CD4-positive, CD25-positive, alpha-beta regulatory T cell (primary cell): ENCODE measurements at places on chromosomes 7 and 10. TPM values are rescaled to one million over a fixed set of nuclear protein-coding genes. Genes with fewer than 3 reads are reported as not detected.
A peak's percentile ranks its signal among the peaks of the same experiment; 100 is the strongest.

DNA sequence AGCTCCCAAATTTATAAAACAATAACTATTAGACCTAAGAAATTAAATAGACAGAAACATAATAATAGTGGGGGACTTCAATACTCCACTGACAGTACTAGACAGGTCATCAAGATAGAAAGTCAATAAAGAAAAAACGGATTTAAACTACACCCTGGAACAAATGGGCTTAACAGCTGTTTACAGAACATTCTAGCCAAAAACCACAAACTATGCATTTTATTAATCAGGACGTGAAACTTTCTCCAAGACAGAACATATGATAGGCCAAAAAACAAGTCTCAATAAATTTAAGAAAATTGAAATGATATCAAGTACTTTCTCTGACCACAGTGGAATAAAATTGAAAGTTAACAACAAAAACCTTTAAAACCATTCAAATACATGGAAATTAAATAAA lies 46.4 kb downstream of the ZNF680 start:
- peaks cover 6% of the 10 kb centered on the region for H3K36me3 ChIP-seq
- DNase-seq, result no peak
- no peaks in the 10 kb centered on the region for H3K27me3 ChIP-seq
- no peak overlapping the region for H3K4me3 ChIP-seq
- no peak overlapping the region for H3K27ac ChIP-seq

DNA sequence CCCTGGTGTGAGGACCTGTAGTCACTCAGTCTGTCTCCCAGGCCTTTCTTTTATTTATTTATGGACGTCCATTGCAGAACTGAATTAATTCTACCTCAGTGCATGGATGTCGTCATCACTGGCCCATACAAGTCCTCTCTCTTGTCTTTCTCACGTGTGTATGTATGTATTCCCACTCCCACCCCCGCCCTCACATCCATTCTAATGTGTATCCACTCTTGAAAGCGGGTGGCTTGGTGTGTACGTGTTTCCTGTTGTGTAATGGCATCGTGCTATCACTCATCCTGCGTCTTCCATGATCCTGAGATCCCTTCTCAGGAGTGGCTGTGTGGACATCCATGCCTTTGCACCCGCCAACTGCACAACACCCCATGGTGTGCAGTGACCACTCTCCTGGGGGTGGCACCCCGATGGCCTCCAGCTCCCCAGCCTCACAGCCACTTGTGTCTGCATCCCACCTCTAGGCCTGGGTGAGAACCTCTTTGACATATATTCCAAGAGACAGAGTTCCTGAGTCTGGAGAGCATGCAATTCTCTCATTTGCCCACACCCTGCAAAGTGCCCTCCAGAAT lies 3.0 kb upstream of the AOC1 start:
- H3K27ac ChIP-seq, result no peak overlapping the region
- H3K27me3 ChIP-seq, result peaks cover 12% of the 10 kb centered on the region
- no peak for DNase-seq
- no peak overlapping the region for H3K4me3 ChIP-seq

DNA sequence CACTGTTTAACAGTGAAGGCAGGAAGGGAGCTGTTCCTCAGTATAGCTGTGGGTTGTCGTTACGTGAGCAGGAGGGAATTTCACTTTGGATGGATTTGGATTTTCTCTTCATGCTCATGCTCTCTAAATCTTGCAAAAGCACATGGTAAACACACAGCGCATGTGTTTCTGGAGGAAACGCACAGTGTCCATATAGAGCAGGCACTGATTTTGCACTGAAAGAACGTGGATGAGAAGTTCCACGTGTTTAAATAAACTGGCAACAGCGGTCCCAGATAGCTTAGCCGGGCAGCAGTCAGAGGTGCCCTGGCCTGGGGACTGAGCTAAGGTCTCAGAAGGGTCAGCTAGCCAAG lies 188.6 kb downstream of the MGMT start:
- no peaks in the 10 kb centered on the region for H3K36me3 ChIP-seq
- H3K27me3 ChIP-seq, result no peaks in the 10 kb centered on the region
- H3K27ac ChIP-seq, result no peak overlapping the region

- no peaks in the 10 kb centered on the region for H3K27me3 ChIP-seq
- no peak overlapping the region for H3K4me3 ChIP-seq
- H3K4me1 ChIP-seq, result no peaks in the 10 kb centered on the region
Observed at GRCh38 chr7:117597755-117598154, 117.9 kb downstream of the CFTR start.

DNA sequence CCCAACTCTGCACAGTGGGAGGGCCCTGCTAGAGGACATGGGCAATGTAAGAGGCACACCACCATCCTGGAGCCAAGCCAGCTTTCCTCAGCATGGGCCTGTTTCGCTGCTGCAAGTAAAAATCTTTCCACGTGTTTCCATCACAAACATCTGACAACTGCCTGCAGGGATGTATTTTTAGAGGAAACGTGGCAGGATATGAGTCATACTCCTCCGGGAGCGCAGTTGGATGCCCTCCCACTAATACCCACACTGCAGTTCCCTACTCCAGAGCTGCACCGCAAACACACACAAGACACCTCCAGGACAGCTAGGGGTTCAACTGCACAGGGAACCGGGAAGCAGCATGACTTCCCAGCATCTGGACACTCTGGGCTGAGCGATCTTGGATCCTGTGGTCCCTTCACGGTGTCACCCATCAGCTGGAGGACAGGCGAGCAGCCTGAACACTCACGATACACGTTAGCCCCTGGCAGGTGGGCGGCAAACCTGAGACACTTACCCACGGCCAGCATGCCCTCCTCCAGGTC lies 26.1 kb downstream of the PLAC9 start:
- H3K27ac ChIP-seq, result no peak overlapping the region
- no peaks in the 10 kb centered on the region for H3K27me3 ChIP-seq
- peaks cover 98% of the 10 kb centered on the region for H3K36me3 ChIP-seq
- H3K4me1 ChIP-seq, result no peaks in the 10 kb centered on the region
- no peak for DNase-seq

TMEM225B gene
- 1.1 TPM for total RNA-seq

CCDC172 gene
- total RNA-seq, result not detected

- peaks cover 63% of the 10 kb centered on the region for H3K36me3 ChIP-seq
- DNase-seq, result no peak
- H3K4me1 ChIP-seq, result peaks cover 6% of the 10 kb centered on the region
Observed at GRCh38 chr10:119932631-119933030, 40.1 kb downstream of the SEC23IP start.

DNA sequence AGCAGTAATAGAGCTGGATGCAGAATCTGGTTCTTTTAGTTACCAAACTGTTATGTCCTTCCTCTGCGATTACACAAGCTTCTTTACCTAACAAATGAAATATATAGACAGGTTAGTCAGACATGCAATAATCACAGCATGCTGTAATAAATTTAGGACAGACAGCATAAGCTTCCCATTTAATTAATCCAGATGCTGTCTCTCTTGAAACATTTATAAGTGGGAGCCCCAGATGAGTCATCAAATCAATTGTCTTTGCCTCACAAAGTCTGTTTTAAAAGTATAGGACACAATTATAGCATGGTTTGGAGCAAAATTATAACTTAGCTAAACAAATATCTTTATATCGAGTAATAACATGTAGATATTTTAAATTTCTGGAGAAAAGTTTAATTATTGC lies 1.6 kb downstream of the CDNF start:
- DNase-seq, result no peak
- no peak overlapping the region for H3K27ac ChIP-seq
- peaks cover 22% of the 10 kb centered on the region for H3K4me1 ChIP-seq
- H3K27me3 ChIP-seq, result no peaks in the 10 kb centered on the region
- H3K4me3 ChIP-seq, result no peak overlapping the region

DNA sequence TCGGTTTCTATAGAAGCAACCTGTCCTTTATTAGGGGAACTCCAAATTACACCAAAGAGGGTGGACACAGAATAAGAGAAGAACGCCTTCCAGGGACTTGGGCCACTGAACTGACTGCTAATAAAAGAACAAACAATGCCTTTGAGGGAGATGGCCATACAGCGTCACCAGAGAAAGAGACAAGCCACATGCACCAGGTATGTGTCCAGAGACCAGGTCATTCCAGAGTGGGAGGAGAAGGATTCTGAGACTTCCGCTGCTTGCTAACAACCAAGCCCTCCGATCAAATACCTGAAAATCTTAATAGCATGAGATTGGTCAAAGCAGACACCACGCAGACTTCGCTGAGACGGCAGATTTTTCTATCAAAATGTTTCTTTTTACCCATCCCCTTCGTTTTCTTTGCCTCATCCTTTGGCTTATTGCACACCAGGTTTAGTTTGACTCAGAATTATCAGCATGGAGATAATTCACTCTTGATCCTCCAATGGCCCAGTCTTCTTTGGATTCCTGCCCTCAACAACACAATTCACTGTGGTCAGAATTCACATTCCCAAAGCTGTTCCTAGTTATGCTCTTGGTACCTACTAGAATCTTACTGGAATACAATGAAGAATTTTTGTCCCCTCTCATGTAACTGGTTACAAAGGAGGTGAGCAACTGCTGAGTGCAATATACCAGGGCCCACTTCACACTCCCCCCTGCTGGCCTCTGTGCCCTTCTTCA lies 87.4 kb upstream of the DDC start:
- H3K27me3 ChIP-seq, result peaks cover 4% of the 10 kb centered on the region
- H3K36me3 ChIP-seq, result no peaks in the 10 kb centered on the region
- H3K4me3 ChIP-seq, result no peak overlapping the region
- H3K4me1 ChIP-seq, result no peaks in the 10 kb centered on the region
- no peak for DNase-seq
- no peak overlapping the region for H3K27ac ChIP-seq

ARID5B gene
- total RNA-seq, result 169 TPM

GRCh38 chr7:77262316-77262715 lies 62.7 kb upstream of the FGL2 start:
- DNase-seq, result no peak
- H3K36me3 ChIP-seq, result no peaks in the 10 kb centered on the region
- H3K27ac ChIP-seq, result no peak overlapping the region
- H3K4me3 ChIP-seq, result no peak overlapping the region

DNA sequence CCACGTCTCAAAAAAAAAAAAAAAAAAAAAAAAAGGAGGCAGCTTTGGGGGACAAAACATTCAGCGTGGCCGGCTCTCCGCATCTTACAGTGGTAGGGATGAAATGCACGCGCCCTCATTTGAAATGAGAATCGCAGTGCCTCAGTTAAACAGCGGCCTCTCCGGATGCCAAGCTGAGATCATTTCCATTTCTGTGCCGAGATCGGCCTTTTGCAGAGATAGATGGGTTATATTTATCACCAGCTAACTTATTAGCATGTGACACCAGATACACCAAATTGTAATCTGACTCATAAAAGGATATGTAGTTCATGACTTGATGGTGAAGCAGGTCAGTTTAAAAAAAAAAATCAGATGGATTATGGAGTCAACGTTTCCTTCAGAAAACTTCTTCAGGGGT lies 138.7 kb downstream of the CUX1 start:
- no peaks in the 10 kb centered on the region for H3K4me1 ChIP-seq
- no peak for DNase-seq
- H3K36me3 ChIP-seq, result no peaks in the 10 kb centered on the region
- H3K27me3 ChIP-seq, result no peaks in the 10 kb centered on the region
- no peak overlapping the region for H3K4me3 ChIP-seq
- no peak overlapping the region for H3K27ac ChIP-seq

DNA sequence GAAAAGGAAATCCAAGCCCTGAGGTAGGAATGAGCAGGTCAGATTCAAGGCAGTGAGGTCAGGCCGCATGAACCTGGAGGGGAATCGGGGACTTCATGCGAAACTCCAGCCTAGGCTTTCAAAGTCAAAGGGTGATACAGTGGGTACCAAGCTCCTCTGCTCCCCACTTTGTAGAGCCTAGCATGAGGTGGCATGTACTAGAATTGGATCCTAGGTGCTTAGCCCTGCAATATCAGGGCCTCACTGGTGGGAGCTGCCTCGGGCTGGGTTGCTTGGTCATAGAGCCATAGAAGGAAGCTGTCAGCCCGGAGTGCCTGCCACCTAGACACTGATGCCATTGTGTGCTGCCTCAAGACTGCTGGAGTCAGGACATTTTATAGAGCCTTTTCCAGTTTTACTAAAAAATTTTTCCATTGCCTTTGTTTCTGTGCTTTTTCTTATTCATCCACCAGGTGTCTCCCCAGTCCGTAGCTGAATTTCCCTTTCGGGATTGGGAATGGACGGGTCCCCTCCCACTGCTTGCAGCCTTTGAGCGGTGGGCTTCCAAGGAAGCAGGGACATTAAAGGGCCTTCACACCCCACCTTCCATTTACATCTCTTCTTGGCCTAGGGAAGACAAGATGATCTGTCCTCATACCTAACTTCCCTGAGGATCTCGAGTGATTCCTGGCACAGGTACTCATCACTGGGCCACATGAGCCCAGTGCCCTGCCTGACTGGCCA lies 5.5 kb upstream of the LZTS2 start:
- H3K27ac ChIP-seq, result no peak overlapping the region
- H3K4me1 ChIP-seq, result peaks cover 32% of the 10 kb centered on the region
- peaks cover 24% of the 10 kb centered on the region for H3K36me3 ChIP-seq
- no peak overlapping the region for H3K4me3 ChIP-seq
- DNase-seq, result no peak
- H3K27me3 ChIP-seq, result no peaks in the 10 kb centered on the region

- no peaks in the 10 kb centered on the region for H3K27me3 ChIP-seq
- H3K27ac ChIP-seq, result no peak overlapping the region
- no peak for DNase-seq
- no peaks in the 10 kb centered on the region for H3K4me1 ChIP-seq
- no peak overlapping the region for H3K4me3 ChIP-seq
Observed at GRCh38 chr10:123103944-123104343, 31.8 kb upstream of the HMX3 start.

C10orf67 gene
- 0.49 TPM for total RNA-seq

DNA sequence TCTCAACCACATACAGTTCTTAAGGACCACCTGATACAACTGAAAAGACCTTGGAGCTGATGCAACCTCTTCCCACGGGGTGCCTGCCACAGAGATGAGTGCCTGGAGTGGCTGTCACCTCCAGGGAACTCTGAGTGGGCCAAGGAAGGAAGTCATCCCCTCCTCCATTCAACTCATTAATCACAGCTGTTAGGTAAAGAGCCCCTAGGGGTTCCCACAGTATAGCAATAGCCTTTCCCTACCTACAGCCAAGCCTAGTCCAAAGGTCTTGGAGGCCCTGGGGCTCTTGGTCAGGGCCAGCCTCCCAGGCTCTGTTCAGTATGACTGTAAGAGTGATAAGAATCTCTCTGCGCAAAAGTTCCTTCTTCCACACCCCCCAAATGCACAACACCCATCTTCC lies 70.4 kb upstream of the NFE2L3 start:
- no peak overlapping the region for H3K27ac ChIP-seq
- peaks cover 4% of the 10 kb centered on the region for H3K4me1 ChIP-seq
- no peak for DNase-seq
- peaks cover 38% of the 10 kb centered on the region for H3K27me3 ChIP-seq

GRCh38 chr7:157432541-157432956 lies 95.7 kb downstream of the DNAJB6 start:
- no peak overlapping the region for H3K27ac ChIP-seq
- H3K4me1 ChIP-seq, result peaks cover 8% of the 10 kb centered on the region
- peak; percentile 30 for DNase-seq
- no peaks in the 10 kb centered on the region for H3K36me3 ChIP-seq
- no peaks in the 10 kb centered on the region for H3K27me3 ChIP-seq

CYP2C9 gene
- total RNA-seq, result not detected

CHCHD2 gene
- total RNA-seq, result 243 TPM

RNF32 gene
- total RNA-seq, result 0.81 TPM

- DNase-seq, result no peak
- no peaks in the 10 kb centered on the region for H3K27me3 ChIP-seq
- H3K4me3 ChIP-seq, result no peak overlapping the region
- H3K27ac ChIP-seq, result no peak overlapping the region
- peaks cover 3% of the 10 kb centered on the region for H3K36me3 ChIP-seq
Observed at GRCh38 chr10:101878869-101879268, 35.3 kb upstream of the KCNIP2 start.

EPHA1 gene
- 5.0 TPM for total RNA-seq
